ENCODE measurements at places on chromosomes 5 and 9.

GRCh38 chr9:114413861-114414301, 26.1 kb upstream of the AKNA start:
- no peak for DNase-seq

DNA sequence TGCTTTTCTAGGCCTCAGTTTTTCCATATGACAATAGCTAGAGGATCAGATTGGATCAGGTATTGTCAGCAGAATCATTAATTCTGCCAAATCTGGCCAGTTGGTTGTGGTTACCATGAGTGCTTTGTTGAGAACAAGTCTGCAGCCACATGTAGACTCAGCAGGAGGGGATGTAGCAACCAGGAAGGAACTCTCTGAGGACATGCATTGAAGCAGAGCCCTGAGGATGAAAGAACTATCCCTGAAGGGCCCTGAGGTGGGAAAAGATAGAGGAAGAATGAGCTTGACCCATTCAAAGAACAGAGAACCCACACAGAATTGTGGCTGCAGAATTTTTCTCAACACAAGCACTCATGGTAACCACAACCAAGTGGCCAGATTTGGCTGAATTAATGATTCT, 60.1 kb upstream of the AFAP1L1 start:
- DNase-seq = no peak

- no peak for DNase-seq
Measured at GRCh38 chr9:14400658-14400995, 86.7 kb upstream of the NFIB start.

DNA sequence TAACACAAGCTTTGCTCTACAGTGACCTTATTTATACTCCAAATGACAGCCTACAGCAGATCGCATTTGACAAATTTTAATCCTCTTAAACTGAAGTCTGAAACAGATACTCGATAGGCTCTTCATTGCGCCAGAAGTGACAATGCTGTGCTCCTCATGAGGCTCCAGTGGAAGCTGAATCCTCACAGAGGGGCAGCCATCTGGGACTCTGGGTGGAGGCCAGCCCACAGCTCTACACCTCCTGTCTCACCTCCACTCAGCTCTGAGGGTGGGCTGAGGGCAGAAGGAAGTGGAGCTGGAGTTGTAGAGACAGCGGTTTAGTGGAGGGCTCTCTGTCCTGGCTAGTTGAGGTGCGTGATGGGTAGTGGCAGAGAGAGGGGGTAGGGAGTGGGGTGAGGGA, 283.3 kb upstream of the ANKRD55 start:
- DNase-seq = no peak

DNA sequence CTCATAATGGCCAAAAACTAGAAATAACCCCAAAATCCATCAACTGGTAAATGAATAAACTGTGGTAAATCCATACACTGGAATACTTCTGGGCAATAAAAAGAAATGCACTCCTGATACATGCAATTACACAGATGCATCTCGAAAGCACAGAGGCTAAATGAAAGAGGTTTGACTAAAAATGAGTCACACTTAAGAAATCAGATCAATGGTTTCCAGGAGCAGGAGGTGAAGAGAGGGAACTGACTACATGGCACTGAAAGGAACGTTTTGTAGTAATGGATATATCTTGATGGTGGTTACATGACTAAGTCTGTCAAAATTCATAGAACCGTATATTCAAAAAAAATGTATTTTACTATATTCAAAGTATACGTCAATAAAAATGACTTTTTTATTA, 42.4 kb downstream of the STRBP start:
- DNase-seq = no peak

DNA sequence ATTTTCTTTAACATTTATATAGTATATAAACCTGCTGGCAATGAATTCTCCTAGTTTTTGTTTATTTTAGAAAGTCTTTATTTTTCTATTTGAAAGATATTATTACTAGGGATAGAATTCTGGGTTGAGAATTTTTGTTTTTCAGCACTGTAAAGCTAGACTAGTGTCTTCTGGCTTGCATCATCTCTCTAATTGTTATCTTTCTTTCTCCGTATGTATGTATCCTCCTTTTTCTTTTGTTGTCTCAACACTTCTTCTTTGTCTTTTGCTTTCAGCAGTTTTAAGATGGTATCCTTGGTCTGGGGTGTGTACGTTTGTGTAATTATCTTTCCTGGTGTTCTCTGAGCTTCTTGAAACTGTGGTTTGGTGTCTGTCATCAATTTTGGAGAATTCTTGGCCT, 48.8 kb downstream of the FBXO4 start:
- no peak for DNase-seq

DNA sequence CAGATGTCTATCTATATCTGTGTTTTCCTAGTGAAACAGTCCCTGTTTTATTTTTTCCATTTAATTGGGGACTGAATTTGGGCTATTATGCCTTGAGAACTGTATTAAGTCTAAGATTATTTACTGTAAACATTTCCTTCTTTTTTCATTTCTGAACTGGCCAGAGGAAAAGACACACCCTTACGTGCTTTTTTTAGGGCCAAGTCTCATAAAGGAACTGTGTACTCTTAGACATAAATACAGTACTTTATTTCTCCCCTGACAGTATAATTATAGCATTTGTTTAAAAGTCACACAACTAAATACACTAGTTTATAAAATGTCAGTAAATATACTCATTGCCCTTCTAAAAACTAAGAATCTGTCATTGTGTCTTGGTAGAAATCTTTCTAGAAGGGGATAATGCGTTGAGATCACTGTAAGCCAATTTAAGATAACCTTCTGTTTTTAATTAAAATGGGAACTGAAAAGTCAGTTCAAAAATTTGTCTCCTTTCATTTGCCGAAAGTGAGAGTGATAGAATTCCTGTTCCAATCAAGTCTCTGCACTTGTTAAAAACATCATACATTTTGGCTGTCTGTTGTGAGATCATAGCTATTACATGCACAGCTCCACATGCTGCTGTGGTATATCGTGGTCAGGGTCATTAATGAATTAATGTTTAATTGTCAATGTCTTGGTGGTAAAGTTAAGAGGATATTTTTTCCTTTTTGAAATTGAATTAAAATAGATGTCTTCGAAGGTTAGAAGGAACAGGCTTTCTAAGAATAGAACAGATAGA, 132.1 kb downstream of the FOCAD start:
- DNase-seq = no peak

DNA sequence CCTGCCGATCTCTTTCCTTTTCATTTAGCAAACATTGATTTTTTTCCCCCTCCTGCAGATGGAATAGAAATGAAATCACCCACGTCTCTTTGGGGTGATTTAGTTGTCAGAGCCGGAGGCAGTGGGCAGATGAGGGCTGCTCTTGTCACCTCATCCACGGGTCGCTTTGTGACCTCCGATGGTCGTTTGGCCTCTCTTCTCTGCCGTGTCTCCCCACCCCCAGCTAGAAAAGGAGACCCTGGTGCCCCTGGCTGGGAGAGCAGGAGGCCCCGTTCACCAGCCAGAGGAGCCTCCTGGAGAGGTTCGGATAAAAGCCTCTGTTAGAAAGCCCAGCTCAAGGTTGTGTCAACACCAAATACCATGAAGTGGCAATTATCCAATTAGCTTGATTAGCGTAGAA, 21.6 kb upstream of the RXRA start:
- DNase-seq = no peak

GRCh38 chr5:55481293-55481855, 53.4 kb downstream of the PLPP1 start:
- DNase-seq = no peak

DNA sequence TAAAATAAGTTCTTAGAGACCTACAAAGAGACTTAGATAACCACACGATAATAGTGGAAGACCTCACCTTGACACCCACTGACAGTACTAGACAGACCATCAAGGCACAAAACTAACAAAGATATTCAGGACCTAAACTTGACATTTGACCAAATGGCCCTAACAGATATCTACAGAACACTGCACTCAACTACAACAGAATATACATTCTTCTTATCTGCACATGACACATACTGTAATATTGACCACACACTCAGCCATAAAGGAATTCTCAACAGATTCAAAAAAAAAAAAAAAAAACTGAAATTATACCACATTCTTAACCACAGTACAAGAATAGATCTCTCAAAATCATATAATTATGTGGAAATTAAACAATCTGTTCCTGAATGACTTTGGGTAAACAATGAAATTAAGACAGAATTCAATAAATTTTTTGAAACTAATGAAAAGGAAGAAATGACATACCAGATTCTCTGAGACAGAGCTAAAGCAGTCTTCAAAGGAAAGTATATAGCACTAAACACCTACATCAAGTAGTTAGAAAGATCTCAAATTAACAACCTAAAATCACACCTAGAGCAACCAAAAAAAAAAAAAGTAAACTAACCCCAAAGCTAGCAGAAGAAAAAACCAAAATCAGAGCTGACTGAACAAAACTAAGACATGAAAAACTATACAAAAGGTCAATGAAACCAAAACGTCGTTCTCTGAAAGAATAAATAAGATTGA, 362.3 kb upstream of the POU5F2 start:
- DNase-seq = no peak

- no peak for DNase-seq
Measured at GRCh38 chr5:74322944-74323343, 317.6 kb downstream of the ENC1 start.

DNA sequence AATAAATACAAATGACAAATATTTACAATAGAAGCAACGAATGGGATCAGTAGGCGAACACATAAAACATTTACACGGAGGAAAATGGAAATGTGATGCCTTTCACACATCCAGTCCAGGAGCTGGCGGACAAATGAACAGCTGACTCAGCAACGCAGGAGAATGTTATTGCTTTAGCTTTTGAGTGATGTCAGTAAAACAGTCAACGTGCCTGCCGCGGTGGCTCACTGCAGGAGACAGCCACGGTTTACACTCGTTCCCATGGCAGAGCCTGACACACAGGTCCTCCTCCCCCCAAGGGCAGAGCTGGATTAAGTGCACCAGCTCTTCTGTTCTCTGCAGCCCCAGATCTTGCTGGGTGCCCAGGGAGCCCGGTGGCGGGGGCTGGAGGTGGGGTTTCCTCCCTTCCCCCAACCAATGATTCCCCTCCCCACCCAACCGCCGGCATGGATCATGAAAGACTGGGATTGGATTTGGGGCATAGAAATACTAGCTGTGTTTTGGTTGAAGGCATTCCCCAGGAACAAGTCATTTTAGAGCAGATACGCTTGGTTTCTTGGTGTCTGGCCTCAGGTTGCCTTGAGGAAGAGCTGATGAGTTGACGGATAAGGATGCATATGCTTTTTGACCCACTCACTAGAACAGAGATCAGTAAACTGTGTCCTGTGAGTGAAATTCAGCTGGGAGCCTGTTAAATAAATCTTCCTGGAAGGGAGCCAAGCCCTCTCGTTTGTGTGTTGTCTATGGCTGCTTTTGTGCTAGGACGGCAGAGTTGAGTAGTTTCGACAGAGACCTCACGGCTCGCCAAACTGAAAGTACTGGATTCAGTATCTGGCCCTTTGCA, 12.5 kb downstream of the STC2 start:
- DNase-seq = no peak

- no peak for DNase-seq
Measured at GRCh38 chr9:111599092-111599954, at the start of gene PTGR1. Gene PTGR1 (minus strand): TSS chr9:111599647. CDS start chr9:111597422, 2,225 bp downstream.

DNA sequence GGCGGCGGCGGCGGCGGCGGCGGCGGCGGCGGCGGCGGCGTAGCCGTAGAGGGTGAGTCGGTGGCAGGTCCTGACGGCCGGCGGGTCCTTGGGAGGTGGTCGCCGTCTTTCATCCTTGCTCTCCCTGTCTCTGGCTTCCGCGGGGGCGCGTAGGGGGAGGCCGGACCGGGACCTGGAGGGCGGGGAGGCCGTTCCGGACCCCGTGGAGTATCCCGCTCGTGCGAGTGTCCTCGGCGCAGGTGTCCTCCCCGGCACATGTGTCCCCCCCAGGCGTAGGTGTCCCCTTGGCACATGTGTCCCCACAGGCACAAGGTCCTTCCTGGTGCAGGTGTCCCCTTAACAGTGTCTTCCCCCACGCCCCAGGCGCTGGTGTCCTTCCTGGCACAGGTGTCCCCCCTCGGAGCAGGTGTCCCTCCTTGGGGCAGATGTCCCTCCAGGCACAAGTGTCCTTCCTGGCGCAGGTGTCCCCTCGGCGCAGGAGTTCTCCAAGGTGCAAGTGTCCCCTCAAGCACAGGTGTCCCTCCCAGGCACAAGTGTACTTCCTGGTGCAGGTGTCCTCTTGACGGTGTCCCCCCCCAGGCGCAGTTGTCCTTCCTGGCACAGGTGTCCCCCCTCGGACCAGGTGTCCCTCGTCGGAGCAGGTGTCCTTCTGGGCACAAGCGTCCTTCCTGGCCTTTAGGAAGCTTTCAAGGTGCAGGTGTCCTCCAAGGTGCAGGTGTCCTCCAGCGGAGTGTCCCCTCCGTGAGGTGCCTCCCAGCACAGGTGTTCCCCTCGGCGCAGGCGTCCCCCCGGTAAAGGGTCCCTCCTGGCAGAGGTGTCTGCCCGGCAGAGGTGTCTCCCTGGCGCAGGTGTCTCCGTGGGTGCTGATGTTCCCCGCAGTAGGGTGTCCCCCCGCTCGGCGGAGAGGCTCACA, 519 bp downstream of the EXOC3 start:
- no peak for DNase-seq

GRCh38 chr5:10301842-10302610, 5.7 kb downstream of the CMBL start:
- DNase-seq = no peak

DNA sequence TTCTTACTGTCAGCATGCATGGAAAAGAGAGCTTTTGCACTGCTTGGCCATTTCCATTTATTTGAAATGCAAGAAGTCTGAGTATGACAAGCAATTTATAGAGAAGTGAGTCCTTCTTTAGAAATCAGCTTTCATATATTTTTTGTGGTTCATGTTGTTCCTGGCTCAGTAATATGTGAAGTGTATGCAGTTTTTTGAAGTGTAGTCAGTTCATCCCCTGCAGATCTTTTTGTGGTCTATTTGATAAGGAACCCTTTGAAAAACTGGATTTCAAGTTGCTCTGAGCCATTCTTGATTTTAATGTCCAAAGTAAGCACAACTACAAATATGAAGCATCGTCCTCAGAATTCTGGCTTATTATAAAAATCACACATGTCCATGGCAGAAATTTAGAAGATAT, 294.1 kb upstream of the SMC2 start:
- no peak for DNase-seq

- no peak for DNase-seq
Measured at GRCh38 chr9:115164511-115164974, 46.6 kb upstream of the TNC start.

DNA sequence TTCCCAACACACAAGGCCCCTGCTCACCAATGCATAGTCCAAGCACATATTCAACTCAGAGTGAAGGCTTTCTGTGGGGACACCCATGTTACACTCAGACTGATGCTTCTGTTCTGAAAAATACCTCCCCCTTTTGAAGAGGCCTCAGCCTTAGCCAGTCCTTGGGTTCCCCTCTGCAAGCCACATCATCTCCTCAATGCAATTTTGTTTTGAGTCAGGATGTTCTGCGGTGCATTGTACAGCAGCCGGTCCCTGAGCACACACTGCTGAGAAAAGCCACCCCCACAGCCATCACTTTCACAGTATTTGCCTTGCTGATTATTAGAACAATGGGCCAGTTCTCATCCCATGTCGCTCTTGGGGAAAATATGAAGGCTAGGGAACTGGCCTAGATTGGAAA, 241.2 kb downstream of the FAM114A2 start:
- no peak for DNase-seq

- DNase-seq = no peak
Measured at GRCh38 chr5:669111-669841, 23.9 kb downstream of the TPPP start.

- DNase-seq = no peak
Measured at GRCh38 chr5:117748336-117748735, 1173.7 kb upstream of the SEMA6A start.

- DNase-seq = no peak
Measured at GRCh38 chr9:24333629-24334028, 212.1 kb downstream of the IZUMO3 start.

- no peak for DNase-seq
Measured at GRCh38 chr5:140883373-140883772, 1.4 kb downstream of the PCDHA13 start.

GRCh38 chr9:130935648-130936271, 3.3 kb downstream of the FIBCD1 start:
- no peak for DNase-seq

Data from cerebellar nuclear complex (tissue), 1 donor.